Fibroblast of skin of back (primary cell): ENCODE measurements at places on chromosomes 2 and 18.

DNA sequence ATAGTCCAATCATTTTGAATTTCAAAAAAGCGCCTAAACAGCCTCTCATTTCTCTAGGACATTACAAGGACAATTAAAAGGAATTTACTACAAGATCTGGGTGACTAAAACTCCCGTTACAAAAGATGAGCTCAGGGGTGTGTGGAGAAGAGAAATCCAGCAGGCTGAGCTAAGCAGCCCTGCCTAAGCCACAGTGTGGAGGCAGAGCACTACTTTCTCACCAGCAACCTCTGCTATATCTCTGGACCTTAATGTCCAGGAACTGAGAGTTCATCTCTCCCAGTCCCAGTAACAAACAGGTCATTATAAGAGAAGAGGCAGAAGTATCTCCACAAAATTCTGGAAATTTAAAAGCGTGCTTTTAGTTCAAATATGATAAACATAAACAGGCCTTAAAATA is 18.9 kb upstream of the ANKRD62 start:
- no peak for DNase-seq

- DNase-seq = no peak
Observed at GRCh38 chr18:6031002-6031401, 135.7 kb upstream of the TMEM200C start.

DNA sequence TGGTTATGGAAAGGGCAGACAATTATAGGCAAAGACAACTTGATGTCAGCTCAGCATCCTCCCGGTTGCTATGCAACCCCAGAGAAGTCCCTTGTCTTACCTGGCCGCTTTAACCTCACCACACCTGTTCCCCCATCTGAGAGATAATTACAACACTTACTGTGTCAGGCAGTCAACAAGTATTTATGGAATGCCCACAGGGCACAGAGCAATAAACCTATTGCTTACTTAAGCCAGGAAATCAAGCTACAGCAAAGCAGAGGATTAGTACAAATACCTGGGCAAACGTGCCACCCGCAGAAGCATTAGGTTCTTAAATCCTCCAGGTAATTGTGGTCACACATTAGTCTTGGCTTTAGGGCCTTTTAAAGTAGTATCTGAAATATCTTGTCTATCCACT is 320.4 kb upstream of the REV1 start:
- DNase-seq = no peak

DNA sequence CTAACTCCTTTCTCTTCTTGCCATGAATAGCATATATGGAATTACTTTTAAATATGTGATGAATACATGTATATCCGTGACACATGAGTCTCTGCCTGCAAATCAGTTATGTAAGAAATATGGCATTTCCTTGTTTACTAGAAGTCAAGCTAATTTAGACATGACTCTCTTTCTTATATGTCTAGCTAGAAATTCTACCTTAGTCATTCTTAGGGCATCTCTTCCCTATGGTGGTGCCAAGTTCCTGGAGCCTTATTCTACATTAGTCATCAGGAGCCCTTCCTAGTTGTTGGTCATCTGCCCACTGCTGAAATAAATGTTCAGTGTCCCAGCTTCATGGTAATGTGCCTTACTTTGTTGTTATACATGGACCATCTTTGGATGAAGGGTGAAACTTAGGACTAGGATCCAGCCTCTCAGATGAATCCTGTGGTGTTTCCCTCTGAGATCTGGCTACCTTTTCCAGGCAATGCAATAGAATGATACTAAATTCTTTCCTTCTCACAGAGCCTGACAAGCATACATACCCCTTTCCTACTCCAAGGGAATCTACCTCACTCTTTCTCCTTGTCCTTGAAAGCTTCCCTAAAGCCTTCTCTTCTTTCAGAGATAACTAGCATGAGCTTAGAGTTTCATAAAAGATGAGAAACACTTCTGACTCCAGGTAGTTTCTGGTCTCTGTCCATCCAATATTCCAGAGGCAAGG is 415.3 kb upstream of the VWC2L start:
- DNase-seq = peak; percentile 94

DNA sequence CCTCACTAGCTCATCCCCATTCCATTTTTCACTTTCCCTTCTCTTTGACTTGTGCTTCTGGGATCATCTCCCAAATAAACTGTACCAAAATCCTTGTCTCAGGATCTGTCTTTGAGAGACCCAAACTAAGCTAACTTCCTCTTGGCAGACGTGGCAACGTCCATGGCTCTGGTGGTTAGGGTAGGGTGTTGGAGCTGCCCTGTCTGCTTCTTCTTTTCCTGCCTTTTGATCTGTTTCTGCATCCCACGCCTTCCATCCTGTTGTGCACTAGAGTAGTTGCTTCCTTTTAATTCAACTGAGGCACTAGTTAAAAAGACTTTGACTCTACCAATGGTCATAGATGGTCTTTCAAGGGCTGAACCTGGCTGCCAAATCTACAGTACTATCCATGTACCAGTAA is 5.5 kb upstream of the MAP4K4 start:
- DNase-seq = no peak

DNA sequence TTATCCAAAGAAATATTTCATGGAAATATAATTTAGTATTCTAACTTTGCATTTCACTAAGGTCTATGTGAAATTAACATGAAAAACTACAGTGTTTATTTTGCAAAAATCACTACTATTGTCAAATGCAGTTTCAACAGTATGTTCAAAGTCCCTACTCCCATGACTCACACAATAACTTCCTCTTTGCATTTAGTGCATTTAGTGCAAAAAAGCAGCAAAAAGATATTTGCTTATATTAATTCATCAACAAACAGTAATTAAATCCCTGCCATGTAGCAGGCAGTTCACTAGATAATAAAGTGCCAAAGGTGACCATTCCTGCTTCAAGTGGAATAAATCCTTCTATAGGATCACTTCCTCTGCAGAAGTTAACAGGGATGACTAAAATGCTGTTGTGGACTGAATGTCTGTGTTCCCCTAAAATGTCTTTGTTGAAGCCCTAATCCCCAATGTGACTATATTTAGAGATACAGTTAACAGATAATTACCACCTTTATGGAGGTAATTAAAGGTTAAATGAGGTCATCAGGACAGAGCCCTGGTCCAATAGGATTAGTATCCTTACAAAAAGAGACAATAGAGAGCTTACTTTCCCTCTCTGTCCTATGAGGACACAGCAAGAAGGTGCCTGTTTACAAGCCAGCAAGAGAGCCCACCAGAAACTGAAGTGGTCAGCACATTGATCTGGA is 61.7 kb downstream of the STK39 start:
- DNase-seq = no peak
